ENCODE measurements at places on chromosomes 5 and 9. TPM values are rescaled to one million over a fixed set of nuclear protein-coding genes. Genes with fewer than 3 reads are reported as not detected.

Gene CMBL
- total RNA-seq = 19.3 TPM

Gene INSYN2B
- total RNA-seq = 14.7 TPM

Gene LNPEP
- 14.1 TPM for total RNA-seq

Gene IGIP
- 2.1 TPM for total RNA-seq

Gene FBN2
- total RNA-seq = 95.8 TPM

Gene PHYHD1
- 11.9 TPM for total RNA-seq

Gene TAF11L10
- total RNA-seq = not detected

Gene FAM153A
- total RNA-seq = not detected

Gene SLC46A2
- not detected for total RNA-seq

Gene KCNIP1
- total RNA-seq = not detected

Gene TSSK1B
- 0.26 TPM for total RNA-seq

Gene SIT1
- total RNA-seq = not detected

Gene TRIM7
- 3.8 TPM for total RNA-seq

Gene GAPT
- not detected for total RNA-seq

Data from epithelial cell of alveolus of lung (primary cell).